ENCODE measurements at places on chromosomes 1 and 21.

DNA sequence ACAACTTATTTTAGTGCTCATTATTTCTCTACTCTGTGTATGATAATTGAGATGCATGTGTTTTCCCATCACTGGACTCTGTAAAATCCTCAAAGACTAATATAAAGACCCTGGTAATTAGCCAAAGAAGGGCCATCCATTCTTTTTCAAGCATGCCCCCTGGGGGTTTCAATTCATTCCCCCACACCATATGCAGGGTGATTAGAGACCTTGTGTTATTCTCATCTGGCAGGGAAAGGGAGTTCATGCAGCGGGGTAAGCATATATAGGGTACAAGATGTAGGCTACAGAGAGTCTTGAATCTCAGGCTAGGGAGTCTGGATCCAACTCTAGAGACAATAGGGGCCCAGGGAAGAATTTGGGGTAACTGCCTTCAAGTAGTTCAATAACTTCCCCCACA lies 166.5 kb downstream of the TNR start:
- DNase-seq, result no peak

DNA sequence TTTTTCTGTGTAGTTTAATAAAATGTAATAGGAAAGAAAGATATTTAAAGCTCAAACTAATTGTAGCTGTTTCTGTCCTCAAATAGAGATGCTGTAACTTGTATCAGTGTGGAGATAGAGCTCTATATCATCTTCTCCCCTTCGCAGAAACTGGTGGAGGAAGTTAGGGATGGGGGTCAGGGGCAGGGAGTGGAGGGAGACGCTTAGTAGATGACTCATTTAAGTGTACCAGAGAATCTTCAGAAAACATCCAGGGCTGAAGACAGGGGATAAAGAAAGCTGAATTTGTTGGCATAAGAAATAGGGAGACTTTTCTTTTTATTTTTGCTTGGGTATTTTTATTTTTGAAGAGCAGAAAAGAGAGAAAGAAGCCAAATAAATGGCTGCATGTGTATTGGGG lies 282.6 kb upstream of the DPYD start:
- no peak for DNase-seq

DNA sequence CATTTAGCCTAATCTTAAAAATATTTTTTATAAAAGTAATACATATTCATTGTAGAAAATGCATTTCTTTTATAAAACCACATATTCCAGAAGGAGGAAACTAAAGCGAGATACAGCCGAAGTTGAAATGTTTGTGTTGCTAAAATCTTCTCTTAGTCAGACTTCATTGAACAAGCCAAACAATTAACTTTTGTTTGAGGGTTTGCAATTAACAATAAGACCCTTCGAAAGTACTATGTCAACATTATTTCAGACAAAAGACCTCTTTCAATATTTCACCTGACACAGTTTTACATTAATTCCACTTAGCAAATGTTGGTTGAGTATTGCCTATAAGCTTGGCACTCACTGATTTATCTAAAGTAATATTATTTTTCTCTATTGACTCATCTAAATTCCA lies 354.0 kb upstream of the ADAMTS5 start:
- no peak for DNase-seq

DNA sequence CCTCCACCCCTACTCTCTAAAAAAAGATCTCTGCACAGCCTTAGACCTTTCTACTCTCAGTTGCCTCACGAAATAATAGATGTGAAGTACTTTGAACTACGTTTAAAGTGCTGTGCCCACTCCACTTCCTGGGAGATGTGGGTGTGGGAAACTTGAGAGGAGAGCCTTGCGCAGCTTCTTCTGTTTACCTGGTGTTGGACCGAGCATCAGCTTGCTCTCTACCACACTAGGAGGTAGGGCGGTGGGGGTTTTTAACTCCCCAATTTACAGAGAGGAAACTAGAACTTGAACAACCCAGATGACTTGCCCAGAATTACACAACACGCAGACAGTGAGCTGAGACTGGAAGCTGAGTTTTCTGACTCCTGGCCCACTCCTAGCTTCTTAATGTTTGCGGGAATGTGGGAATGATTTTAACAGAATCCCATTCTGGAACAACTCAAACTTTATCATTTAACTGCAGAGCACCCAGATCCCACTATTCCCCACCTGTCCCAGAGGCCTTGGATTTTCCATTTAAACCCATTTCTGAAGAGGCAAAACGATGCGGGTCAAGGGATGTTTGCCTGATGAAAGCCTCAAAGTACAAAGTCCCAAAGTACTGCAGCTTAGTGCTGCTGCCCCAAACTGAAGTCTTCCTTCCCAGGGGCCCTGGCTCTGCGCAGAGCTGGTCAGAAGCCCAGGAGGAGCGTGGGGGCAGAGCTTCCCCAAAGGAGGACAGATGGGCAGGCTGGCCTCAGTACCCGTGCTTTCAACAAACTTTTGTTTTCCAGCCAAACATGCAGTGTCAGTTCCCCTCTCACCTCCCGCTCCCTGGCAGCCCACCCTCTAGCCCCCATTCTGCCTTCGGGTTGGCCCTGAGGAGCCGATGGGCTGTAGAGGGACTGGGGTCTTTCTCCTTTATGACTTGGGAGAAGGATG lies 19.0 kb downstream of the BTG2 start:
- no peak for DNase-seq

GRCh38 chr1:42358791-42359190 lies 21.8 kb upstream of the RIMKLA start:
- DNase-seq, result no peak

- no peak for DNase-seq
These were observed 41.0 kb downstream of the CEP350 start for GRCh38 chr1:179995576-179995975.

DNA sequence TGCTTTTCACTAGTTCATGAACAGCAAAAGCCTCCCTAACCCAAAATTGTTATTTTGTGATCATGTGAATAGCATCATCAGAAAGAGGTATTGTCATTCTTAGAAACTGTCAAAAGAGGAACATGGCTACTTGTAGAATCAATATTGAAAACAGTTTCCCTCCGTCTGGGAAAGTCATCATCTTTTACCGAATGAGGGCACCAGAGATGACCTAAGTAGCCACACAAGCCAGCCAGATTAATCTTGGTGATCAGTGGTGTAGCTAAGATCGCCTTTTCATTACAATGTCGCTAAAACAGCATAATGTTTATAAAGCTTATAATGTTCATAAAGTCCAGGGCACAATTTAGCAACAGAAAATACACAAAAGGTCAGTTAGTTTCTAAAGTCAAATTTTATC lies 136.1 kb downstream of the SIPA1L2 start:
- DNase-seq, result no peak

DNA sequence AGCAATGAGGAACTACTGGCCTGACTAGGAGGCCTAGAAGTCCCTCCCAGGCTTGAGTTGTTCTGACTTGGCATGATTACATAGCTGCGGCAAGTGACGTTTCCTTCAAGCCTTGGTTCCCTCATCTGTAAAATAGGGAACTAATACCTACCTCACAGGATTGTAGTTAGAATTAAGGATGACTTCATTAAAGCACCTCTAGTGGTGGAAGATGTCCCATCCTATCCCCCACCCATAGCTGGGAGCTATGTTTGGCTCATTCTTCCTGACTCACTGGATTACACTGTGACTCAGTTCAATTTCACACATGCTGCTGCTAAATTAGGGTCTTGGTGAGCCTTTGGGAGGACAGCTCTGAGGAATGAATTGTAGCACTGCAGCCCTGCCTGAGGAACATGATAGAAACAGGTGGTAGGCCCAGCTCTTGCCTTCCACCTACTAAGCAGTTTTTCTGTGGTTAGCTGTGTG lies 6.0 kb upstream of the SHISA4 start:
- DNase-seq, result no peak

DNA sequence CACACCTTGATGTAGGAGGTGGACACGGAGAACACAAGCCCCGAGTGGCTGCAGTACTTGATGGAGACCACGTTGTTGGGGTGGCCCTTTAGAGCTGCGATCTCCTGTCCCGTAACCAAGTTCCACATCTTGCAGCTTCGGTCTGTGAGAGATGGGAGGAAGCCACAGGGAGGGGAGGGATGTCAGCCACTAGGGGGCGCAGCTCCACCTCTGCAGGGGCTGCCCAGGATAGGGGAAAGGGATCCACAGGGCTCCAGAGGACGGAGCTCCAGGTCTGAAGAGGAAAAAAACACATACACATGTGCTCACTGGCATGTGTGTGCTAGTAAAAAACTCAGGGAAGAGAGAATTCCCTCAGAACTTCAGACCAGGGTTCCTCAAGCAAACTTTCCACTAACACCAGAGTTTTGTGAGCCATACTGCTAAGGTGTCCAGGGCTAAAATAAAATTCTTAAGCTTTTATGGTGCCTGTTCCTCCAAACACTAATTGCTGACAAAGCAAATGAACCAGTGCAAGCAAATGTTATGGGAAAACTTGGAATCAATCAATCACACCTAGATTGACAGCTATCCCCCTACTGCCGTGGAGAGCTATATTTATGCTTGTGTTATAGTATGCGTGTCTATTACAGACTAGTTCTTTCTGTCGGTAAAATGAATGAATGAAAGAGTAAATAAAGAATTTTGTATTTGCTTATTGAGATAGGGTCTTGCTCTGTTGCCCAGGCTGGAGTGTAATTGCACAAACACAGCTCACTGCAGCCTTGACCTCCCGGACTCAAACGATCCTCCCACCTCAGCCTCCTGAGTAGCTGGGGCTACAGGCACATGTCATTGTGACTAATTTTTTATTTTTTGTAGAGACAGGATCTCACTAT lies 43.7 kb downstream of the KIF21B start:
- DNase-seq, result no peak

DNA sequence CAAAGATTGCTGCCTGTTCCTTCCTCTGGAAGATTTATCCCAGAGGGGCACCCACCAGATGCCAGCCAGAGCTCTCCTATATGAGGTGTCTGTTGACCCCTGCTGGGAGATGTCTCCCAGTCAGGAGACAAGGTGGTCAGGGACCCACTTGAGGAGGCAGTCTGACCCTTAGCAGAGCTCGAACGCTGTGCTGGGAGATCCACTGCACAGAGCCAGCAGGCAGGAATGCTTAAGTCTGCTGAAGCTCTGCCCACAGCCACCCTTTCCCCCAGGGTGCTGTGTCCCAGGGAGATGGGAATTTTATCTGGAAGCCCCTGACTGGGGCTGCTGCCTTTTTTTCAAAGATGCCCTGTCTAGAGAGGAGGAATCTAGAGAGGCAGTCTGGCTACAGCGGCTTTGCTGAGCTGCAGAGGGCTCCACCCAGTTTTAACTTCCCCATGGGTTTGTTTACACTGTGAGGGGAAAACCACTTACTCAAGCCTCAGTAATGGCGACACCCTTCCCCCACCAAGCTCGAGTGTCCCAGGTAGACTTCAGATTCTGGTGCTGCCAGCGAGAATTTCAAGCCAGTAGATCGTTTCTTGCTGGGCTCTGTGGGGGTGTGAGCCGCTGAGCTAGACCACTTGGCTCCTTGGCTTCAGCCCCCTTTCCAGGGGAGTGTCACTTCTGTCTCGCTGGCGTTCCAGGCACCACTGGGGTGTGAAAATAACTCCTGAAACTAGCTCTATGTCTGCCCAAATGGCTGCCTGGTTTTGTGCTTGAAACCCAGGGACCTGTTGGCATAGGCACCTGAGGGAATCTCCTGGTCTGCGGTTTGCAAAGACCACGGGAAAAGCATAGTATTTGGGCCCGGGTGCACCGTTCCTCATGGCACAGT lies 51.1 kb upstream of the PDC start:
- DNase-seq, result no peak

GRCh38 chr1:165647970-165648369 lies 16.9 kb downstream of the MGST3 start:
- no peak for DNase-seq

DNA sequence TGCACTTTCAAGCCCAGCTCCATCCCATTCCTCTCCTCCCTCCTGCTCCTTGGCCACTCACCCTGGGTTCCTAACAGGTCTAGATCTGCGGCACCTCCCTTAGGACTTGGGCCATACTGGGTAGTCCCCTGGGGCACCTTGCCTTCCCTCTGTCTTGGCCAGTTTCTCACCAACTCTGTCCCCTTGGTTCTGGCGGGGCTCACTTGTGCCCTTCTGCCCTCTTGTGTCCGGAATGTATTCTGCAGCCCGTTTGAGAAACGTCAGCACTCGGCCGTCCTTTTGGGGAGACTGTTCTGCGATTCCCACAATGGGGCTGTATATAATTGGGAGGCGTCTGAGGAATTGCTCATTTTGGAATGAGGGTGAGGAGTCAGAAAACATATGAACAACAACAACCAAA lies 162.4 kb downstream of the ZSCAN20 start:
- DNase-seq, result no peak

GRCh38 chr1:40824591-40825434 lies 37.4 kb downstream of the CITED4 start:
- no peak for DNase-seq

DNA sequence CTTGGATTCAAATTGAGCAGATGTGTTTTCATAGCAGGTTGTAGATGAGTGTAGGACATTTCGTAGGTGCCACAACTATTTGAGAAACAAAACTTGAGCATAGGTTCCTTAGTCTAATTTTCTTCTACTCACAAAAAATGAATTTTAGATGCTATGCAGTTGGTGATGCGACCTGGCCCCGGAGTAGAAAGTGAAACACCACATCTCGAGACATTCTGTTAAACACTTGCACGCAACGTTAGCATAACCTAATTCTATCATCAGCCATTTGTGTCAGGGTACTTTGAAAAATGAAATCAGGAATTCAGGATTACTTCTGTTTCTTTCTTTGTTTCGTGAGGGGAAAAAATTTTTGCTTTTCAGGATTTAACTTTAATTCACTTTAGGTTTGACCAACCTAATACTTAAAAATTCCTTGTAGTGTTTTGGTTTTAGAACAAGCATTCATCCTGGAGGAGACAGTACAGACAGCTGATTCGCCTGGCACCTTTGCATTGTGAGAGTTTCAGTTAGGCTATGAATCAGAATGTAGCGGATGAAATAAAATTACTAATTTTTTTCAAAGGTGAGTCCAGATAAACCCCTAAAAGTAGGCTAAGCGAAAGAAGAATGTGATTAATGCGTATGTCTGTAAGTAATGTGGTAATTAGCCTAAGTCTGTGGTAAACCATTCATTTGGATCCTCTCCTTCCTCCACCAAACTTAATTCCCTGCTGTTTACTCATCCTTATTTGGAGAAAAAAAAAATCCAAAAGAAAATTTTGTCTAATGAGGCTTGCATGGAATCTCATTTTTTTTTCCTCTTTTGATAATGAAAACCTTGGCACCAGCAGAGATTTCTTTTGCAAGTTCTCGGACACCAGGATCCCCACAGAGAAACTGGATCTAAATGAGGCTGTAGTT lies 44.9 kb downstream of the MAP3K21 start:
- no peak for DNase-seq

DNA sequence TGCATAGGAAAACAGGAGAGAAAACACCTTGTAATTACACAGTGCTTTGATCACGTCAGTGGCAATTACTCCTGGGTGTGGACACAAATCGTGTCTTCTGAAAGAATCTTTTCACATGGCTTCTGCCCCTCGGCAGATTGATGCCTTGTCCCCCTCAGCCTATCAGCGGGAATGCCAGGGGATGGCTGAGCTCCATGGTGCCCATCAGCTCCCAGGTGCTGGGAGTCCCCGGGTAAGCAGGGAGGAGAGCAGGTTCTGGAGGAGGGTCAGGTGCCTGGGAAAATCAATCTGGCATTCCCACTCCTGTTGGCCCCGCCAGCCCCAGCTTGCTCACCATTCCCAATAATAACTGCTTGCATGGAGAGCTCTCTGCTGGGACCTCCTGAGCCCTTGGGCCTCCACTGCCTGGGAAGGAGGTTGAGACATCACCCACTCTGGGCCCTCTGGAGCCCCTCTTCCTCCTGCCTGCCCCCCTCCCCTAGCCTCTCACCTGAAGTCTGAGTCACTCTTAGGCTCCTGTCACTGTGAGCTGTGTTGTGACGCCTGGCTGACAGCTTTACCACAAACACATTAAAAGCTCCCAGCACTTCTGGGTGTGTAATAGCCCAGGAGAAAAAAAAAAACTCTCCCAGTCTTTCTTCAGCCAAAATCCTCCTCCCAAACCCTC lies 4.9 kb downstream of the CAMK2N1 start:
- no peak for DNase-seq

Data from NCI-H2029 treated with DMSO at 0.1 percent for 48 hours (cell line).